ENCODE measurements at places on chromosomes 1 and 21.

- DNase-seq = no peak
These were observed 13.8 kb upstream of the RIPPLY3 start for GRCh38 chr21:36992671-36993070.

- no peak for DNase-seq
These were observed 712 bp downstream of the KCNA2 start for GRCh38 chr1:110605446-110605845.

- no peak for DNase-seq
These were observed 15.0 kb upstream of the TEKT2 start for GRCh38 chr1:36068866-36069265.

GRCh38 chr1:68120136-68120791 lies 69.8 kb upstream of the DIRAS3 start:
- DNase-seq = peak; percentile 80

DNA sequence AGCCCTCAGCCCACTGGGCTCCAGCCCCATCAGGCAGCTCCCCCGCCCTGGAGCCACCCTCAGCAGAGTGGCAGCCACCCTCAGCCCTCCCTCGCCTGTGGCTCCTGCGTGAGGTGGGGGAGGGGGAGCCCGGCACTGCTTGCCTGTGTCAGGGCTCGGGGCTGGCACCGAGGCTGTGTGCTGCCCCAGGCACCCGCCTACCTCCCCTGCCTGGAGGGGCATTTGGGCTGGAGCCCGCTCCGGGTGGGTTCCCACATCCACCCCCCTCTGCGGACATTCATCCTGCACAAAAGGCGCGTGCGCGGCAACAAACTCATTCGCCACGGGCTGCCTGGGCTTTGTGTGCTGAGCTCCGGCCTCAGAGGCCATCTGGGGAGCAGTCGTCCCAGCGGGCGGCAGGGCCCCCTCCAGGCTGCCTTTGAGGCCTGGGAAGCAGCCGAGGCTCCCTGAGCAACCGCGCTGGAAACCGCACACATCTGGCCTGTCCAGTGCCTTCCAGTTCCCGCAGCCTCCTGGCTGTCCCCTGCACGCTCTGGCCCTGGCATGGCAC lies 12.6 kb upstream of the TNFRSF14 start:
- no peak for DNase-seq

- no peak for DNase-seq
These were observed 116.4 kb downstream of the PBX1 start for GRCh38 chr1:164675342-164675904.

DNA sequence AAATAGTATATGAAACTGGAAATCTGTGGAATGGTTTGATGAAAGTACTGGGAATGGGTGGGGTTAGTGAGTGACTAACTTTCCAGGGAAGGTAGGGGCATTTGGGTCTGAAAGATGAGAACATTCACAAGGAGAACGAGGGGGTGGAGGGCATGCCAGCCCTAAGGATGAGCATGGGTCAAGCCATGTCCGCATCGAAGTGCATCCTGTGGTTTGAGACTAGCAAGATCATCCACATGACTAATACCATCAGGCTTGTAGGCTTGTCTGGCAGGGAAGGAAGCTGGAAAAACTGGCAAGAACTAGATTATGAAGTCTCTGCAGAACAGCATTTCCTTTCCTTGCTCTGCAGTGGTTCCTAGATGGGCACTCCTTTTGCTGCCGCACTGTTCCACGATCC lies 70.4 kb upstream of the UBE2U start:
- DNase-seq = peak; percentile 96

GRCh38 chr1:30120245-30121000 lies 603.0 kb downstream of the MATN1 start:
- DNase-seq = no peak

- DNase-seq = no peak
These were observed 22.6 kb downstream of the TNNT2 start for GRCh38 chr1:201354901-201355295.

- peak; percentile 50 for DNase-seq
These were observed 153.5 kb downstream of the TGFBR3 start for GRCh38 chr1:91732291-91733107.

DNA sequence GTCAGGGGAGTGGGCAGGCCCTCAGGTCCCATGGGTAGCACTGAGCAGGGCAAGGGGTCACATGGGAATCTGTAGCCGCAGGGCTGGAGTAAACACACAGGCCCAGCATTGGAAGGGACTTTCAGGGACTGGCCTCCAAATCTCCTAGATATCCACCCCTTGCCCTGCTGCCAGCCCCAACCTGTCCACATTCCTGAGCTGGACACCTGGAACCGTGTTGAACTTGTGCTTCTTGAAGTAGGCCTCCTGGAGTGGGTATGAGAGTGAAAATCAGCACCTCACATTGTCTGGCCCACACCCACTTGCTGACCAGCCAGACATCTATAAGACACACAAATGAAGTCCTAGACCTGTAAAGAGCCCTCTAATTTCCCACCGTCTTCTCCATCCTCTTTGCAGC lies 7.7 kb downstream of the POMGNT1 start:
- DNase-seq = no peak

GRCh38 chr1:111699268-111699667 lies 39.9 kb downstream of the INKA2 start:
- DNase-seq = no peak

DNA sequence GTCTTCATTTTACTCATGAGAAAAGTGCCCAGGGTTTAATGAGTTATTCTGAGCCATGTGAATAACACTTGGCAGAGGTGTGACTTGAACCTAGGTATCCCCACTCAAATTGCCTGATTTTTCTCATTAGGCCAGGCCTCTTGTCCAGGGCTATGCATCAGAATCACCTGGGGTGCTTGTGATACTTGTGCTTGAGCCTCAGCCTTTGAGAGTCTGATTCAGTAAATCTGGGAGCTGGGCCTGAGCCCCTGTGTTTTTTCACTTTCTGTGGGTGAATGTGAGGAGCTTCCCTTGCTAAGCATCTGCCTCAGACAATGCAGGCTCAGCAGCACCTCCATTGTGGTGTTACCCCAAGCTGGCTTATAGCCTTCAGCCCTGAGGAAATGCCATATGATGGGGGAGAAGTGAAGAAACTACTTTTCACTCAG lies 127.1 kb downstream of the S1PR1 start:
- no peak for DNase-seq

DNA sequence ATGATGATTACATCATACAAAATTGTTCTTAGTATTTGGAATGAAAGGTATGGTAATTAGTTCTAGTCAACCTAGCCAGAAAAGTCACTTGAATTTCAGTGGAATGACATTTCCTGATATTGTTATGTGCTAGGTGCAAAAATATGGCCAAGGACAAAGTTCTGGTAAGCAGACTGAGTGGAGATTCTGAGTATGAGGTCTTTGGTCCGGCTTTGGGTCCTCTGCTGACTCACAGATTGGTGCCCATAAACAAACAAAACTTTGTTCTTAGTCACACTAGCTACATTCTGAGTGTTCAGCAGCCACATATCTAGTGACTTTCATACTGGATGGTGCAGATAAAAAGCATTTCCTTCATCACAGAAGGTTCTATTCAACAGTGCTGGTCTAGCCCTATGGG lies 206.1 kb downstream of the ZNF648 start:
- DNase-seq = no peak

GRCh38 chr1:240107058-240107684 lies 15.5 kb downstream of the FMN2 start:
- DNase-seq = peak; percentile 8

DNA sequence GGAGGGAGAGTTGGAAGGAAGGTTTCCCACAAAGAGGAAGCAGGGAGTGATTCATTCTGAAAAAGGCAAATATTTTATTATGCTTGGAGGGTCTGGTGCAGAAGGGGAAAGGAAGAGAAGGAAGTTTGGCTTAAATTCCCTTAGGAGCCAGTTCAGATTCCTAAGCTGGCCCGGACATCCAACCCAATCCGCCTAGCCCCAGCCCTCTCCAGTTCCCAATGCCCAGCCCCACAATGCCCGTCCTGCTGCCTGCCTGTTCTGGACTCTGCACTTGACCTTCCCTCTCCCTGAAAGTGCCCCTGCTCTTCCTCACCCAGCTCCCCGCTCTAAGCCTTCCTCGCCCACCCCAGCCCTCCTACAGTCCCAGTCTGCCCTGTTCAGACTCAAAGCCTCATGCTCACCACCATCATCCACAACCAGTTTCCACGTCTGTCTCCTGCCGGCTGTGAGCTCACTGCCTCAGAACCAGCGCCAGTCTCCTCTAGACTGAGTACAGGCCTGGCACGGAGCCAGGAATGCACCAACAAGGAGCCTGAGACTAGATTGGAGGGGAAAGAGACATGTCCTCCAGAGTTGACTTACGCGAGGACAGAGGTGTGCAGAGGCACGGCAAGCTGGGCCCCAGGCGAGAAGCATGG lies 18.9 kb downstream of the CAPN2 start:
- peak; percentile 60 for DNase-seq

- no peak for DNase-seq
These were observed 243.6 kb downstream of the TNR start for GRCh38 chr1:175499595-175500382.

GRCh38 chr21:44842087-44842486 lies 24.2 kb upstream of the SUMO3 start:
- no peak for DNase-seq

DNA sequence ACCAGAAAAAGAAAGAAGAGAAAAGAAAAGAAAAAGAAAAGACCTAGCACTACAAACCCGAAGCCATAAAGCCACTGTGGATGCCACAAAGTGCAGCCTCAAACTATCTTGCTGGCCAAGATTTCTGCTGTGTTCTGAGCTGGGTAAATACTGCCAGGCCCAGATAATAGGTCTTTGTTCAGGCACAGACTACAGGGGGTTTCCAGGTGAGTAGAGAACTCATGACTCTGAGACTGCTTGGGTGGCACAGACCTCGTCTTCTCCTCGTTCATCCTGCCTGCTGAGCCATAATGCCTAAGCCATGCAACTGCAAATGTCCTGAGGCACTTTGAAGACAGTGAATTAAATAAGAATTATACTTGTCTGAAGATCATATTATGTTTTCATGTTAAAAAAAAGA lies 651.8 kb downstream of the LMO4 start:
- DNase-seq = no peak

GRCh38 chr1:150621497-150622302 lies 7.7 kb downstream of the ENSA start:
- DNase-seq = peak; percentile 73

GRCh38 chr1:21775985-21776562 lies 6.9 kb downstream of the USP48 start:
- peak; percentile 89 for DNase-seq

- DNase-seq = no peak
These were observed 601 bp downstream of the JMJD4 start for GRCh38 chr1:227734546-227734855.

GRCh38 chr1:209787551-209787950 lies 3.2 kb upstream of the C1orf74 start:
- DNase-seq = no peak

All from fibroblast of gingiva (primary cell).